ENCODE measurements at places on chromosomes 16 and 17.

DNA sequence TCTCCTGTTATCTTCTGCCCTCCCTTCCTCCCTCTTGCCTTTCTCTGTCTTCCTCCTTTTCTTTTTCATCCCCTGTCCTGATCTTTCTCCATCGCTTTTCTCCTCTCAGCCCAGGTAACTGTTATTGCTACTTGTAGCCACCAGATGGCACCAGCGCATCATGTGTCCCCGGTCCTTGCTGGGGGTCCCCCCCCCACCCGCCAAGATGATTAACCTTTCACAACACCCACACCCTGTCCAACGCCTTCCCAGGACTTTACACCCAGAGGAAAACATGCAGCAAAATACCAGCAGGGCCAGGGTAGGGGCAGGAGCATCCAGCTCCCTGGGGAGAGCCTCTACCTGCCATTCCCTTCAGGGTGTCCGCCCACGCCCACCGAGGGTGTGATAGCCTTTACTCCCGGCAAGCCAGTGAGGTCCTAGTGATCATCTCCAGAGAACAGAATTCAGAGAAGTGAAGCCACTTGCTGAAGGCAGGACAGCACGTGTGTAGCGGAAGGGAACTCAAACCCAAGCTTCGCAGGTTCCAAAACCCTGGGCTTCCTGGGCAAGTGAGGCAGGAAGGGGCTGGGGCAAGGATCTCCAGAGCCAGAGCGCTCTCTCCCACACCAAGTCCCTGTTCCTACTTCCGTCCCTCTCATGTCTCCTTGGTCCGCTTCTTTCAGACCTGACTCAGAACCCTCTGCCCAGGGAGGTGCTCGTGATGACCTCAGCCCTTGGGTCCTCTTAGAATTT lies 13.4 kb upstream of the TAC4 start:
- peak; percentile 54 for DNase-seq

- no peak for DNase-seq
Measured at GRCh38 chr17:73394512-73395450, 83.0 kb upstream of the CDC42EP4 start.

- no peak for DNase-seq
Measured at GRCh38 chr16:11177578-11178160, 78.3 kb downstream of the SOCS1 start.

DNA sequence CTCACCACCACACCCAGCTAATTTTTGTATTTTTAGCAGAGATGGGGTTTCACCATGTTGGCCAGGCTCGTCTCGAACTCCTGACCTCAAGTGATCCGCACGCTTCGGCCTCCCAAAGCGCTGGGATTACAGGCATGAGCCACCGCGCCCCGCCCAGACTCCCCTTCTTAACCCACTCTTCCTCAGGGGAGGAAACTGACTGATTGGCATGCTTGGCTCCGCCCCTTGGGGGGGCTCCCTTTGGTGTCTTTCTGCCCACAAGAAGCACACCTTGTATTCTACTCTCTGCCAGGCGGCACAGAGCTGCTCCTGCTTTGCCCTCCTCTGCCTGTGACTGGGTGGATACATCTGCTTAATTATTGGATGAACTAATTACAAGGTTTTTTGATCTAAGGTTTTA lies 4.7 kb upstream of the ASGR2 start:
- DNase-seq: no peak

- peak; percentile 66 for DNase-seq
Measured at GRCh38 chr16:80806927-80807340, 2.5 kb upstream of the CDYL2 start.

DNA sequence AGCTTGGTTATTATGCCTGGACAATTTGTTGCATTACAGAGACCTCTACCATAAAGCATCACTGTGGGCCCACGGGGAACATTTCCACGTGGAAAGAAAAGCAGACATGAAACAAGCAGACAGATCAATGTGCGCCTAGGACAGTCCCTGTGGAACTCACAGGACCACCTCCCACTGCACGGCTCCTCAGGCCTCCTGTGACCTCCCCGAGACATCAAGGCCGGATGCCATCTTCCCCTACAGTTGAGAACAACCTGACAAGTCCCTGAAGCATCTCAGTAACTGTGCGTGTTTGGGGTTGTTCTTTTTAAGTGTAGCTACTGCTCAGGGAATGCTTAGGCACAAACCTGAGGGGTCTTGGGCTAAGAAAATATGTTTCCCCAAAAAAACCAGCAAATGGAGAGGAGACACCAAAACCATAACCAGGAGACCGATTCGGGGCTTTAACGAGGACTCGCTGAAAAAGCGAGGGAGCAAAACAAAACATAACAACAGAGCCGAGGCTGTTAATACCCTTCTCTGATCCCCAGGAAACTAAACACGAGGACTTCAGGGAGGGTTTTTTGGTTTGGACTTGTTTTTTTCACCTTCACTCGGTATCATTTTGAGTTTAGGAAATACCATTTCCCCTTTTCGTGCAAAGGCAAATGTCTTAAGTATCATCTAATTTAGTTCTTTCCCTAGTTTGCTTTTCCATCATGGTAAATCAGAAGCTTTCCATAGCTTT lies 87.1 kb downstream of the CYTH1 start:
- no peak for DNase-seq

DNA sequence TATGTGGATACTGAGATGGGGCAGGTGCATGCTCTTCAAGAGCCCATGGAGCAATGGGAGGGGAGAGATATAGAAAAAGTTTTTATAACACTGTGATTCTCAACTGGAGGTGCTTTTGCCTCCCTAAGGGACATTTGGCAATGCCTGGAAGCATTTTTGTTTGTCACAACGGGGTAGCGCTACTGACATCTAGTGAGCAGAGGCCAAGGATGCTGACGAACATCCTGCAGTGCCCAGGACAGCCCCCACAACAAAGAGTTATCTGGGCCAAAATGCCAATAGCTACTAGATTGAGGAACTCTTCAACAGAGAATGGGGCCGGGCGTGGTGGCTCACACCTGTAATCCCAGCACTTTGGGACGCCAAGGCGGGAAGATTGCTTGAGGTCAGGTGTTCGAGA lies 67.2 kb upstream of the CLEC3A start:
- no peak for DNase-seq

DNA sequence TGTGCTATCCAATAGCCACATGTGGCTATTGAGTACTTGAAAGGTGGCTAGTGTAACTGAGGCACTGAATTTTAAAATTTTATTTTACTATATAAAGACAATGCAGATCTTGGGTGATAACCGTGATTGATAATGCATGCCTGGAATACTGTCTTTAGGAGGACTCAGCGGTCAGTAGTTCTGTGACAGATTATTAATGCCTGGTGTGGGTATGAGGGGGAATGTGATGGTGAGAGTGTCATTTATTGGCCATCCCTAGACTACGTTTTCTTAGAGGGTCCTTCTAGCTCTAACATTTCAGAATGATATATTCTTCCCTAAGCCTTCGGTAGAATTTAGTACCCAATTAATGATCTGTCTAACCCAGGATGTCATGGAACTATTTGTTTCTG lies 157.6 kb downstream of the CPPED1 start:
- DNase-seq: no peak

- peak; percentile 6 for DNase-seq
Measured at GRCh38 chr17:72719578-72720493, 372.7 kb downstream of the SLC39A11 start.

DNA sequence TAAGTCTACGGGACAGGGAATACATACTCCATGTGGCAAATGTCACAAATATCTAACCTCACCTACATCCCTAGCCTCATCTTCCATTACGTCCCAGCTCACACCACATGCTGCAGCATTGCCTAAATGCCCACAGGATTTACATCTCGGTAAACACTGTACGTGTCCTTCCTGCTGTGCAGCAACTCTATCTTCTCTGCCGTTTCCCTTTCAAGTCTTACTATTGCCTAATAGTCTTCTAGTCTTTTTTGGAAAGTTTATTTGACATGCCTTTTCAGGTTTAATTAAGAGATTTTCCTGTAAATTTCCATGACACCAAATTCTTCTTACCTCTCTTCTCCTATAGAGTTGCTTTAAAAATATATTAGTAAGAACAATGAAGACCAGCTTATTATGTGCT lies 120.5 kb downstream of the HS3ST4 start:
- no peak for DNase-seq

- DNase-seq: no peak
Measured at GRCh38 chr16:88510091-88510994, 57.3 kb downstream of the ZFPM1 start.

Data from stimulated activated CD4-positive, alpha-beta T cell treated with anti-CD3 and anti-CD28 coated beads, Interleukin-4, amount 100 ng/mL, for 4 hours (primary cell).